Neural crest cell (in vitro differentiated cells): ENCODE measurements at places on chromosomes 7 and 10. TPM values are rescaled to one million over a fixed set of nuclear protein-coding genes. Genes with fewer than 3 reads are reported as not detected.

SYNPO2L gene
- 0.12 and 0.20 TPM in 2 replicates for total RNA-seq

- H3K27ac ChIP-seq = no peak overlapping the region
- peaks cover 22% of the 10 kb centered on the region for H3K4me1 ChIP-seq
- H3K36me3 ChIP-seq = no peaks in the 10 kb centered on the region
- DNase-seq = no peak
- peak overlapping the region; percentile 81 for H3K4me3 ChIP-seq
Measured at GRCh38 chr7:140229101-140229525, 52.3 kb upstream of the KDM7A start.

- no peak for DNase-seq
- peaks cover 35% of the 10 kb centered on the region for H3K4me1 ChIP-seq
- H3K27ac ChIP-seq = no peak overlapping the region
- H3K27me3 ChIP-seq = peaks cover 9% of the 10 kb centered on the region
- no peaks in the 10 kb centered on the region for H3K36me3 ChIP-seq
Measured at GRCh38 chr10:127999297-128000129, 92.6 kb downstream of the PTPRE start.

DNA sequence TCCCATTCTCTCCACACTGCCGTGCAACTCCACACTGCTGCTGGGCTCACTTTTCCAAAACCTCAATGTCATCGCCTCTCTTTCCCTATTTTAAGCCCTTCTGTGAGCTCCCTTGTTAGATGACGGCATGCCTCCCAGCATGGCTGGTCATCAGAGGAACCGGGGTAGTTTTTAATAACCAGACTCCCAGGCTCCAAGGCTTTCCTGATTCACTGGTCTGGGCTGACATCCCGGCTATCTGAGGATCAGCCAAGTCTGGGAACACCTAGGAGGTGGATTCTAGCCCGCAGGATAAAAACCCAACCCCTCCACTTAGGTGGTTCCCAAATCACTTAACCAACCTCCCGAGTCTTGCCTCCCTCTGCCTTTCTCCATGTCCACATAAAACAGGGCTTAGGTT, 295.4 kb upstream of the FZD8 start:
- peaks cover 6% of the 10 kb centered on the region for H3K27me3 ChIP-seq
- no peaks in the 10 kb centered on the region for H3K36me3 ChIP-seq
- H3K4me3 ChIP-seq = no peak overlapping the region
- H3K27ac ChIP-seq = no peak overlapping the region
- no peaks in the 10 kb centered on the region for H3K4me1 ChIP-seq

DNA sequence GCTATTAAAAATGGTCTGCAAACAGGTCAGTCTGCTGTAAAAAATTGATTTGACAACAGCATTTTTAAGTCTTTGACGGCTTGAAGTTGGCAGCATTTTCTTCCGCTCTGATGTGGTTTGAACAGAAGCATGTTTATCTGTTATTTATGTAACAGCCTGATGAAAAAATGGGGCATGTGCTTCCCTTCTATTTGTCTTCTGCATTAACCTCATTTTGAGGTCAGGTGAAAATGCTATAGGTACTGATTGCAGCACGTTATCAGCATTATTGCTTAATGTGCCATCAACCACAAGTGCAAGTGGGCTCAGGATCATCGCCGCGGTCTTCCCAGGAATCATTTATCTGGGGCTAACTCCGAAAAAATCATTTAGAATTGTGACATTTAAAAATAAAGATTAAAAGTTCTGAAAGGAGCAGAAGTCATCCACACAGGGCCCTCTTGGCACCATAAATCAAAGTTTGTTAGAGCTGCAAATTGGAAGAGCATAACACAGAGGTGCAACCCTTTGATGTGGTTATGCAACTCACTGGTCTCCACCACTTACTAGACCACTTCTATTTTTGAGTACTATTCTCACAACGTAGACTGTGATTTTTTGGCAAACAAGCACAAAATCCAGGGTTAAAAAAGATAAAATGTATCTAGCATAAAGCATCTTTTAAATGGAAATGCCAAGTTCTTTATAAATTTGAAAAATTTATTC, 307.7 kb downstream of the MDFIC start:
- H3K36me3 ChIP-seq = no peaks in the 10 kb centered on the region
- no peak for DNase-seq
- no peak overlapping the region for H3K4me3 ChIP-seq
- H3K27ac ChIP-seq = no peak overlapping the region
- H3K27me3 ChIP-seq = no peaks in the 10 kb centered on the region

ZC3HAV1L gene
- 0.16 and 0.44 TPM in 2 replicates for total RNA-seq

DMBT1 gene
- total RNA-seq = not detected in 2 replicates

DNA sequence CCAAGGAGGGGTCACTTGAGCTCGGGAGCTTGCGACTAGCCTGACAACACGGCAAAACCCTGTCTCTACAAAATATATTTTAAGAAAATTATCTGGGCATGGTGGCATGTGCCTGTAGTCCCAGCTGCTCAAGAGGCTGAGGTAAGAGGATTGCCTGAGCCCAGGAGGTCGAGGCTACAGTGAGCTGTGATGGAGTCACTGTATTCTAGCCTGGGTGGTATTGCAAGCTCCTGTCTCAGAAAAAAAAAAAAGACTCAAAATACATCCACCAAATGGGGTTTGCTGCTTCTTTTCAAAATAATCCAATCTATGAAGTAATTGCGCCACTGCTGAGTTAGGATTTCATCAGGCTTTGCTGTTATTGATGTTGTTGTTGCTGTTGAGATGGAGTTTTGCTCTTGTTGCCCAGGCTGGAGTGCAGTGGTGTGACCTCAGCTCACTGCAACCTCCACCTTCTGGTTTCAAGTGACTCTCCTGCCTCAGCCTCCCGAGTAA, 11.1 kb upstream of the VIM start:
- no peak overlapping the region for H3K4me3 ChIP-seq
- peaks cover 31% of the 10 kb centered on the region for H3K4me1 ChIP-seq
- no peaks in the 10 kb centered on the region for H3K27me3 ChIP-seq
- DNase-seq = no peak
- no peaks in the 10 kb centered on the region for H3K36me3 ChIP-seq

GRCh38 chr7:85806321-85806720, 619.5 kb upstream of the SEMA3D start:
- no peak for DNase-seq
- no peaks in the 10 kb centered on the region for H3K4me1 ChIP-seq
- no peak overlapping the region for H3K27ac ChIP-seq
- H3K4me3 ChIP-seq = no peak overlapping the region
- H3K36me3 ChIP-seq = no peaks in the 10 kb centered on the region
- no peaks in the 10 kb centered on the region for H3K27me3 ChIP-seq

- no peaks in the 10 kb centered on the region for H3K27me3 ChIP-seq
- H3K36me3 ChIP-seq = no peaks in the 10 kb centered on the region
- peaks cover 42% of the 10 kb centered on the region for H3K4me1 ChIP-seq
- peak within 1 kb of the TSS; percentile 97 for H3K27ac ChIP-seq
- peak within 1 kb of the TSS; percentile 96 for H3K4me3 ChIP-seq
- DNase-seq = peak; percentile 96
Measured at GRCh38 chr7:30028216-30028748, at the start of gene PLEKHA8. TSS of gene PLEKHA8 (plus strand) at chr7:30028412. CDS start at chr7:30028763, 351 bp downstream.

DNA sequence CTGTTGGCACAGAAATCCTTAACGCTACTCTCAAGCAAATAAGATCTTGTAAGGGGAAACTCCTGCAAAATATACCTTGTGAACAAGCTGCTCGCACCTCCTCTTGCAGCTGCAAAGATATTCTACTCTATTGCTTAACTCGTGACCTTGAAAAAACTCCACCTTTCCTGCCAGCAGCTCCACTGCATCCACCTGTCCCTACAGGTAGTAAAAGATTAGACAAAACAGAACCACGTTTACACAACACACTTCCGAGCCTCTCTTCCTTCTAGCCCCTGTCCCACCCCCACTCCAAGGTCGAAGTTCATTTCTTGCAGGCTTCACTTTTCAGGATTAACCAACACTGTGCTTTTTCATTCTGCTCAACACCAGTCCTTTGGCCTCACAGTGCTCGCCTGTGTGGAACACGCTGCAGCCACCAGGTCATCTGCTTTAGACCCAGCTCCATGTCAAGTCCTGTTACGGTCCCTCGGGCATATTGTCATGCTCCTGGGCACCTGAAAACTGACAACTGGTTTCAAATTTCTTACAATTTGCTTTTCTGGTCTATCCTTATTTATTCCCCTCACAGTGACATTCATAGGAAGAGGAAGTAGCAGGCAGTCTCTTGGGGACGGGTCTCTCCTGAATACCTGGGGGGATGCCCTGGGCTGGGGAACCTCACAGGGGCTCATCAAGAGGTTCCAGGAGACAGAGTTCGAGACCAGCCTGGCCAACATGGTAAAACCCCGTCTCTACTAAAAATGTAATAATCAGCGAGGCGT, 165.8 kb upstream of the KLF14 start:
- no peaks in the 10 kb centered on the region for H3K36me3 ChIP-seq
- peaks cover 49% of the 10 kb centered on the region for H3K4me1 ChIP-seq
- DNase-seq = no peak
- H3K27me3 ChIP-seq = peaks cover 6% of the 10 kb centered on the region

DNA sequence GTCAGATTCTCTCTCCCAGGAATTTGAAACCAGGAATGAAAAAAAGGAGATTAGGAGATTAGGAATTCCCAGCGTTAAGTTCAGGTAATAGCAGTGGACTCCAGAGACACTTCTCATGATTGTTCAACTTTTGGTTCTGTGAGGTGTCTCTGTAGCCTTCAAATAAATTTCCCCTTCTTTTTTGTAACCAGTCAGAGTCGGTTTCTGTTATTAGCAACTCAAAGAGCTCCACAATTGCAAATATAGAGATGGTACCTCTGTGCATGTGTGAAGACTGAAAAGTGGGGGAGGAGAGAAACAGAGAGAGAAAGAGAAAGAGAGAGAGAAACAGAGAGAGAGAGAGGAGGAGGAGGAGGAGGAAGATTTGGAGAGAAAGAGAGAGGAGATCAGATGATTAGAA, 112.8 kb upstream of the STEAP1B start:
- H3K4me3 ChIP-seq = no peak overlapping the region
- peaks cover 4% of the 10 kb centered on the region for H3K27me3 ChIP-seq
- peaks cover 6% of the 10 kb centered on the region for H3K36me3 ChIP-seq
- no peak overlapping the region for H3K27ac ChIP-seq
- H3K4me1 ChIP-seq = no peaks in the 10 kb centered on the region

ACSL5 gene
- not detected in 2 replicates for total RNA-seq

DNA sequence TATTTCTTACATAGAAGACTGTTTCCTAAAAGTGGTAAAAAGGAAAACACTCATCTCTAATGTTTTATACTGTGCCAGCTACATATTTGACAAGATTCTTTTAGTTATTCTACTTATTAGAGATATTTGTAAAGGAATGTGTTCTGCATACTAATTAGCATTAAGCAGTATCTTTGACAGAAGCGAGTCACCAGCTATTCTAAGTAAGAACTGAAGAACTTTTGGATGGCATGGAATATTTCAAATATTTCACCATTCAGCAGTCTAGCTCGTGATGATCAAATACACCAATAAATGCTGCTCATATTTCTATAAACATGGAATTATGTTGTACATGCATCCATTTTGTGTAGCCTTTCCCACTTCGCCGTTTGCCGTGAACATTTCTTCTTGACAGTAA, 241.6 kb upstream of the TCF7L2 start:
- no peak overlapping the region for H3K4me3 ChIP-seq
- H3K27me3 ChIP-seq = no peaks in the 10 kb centered on the region
- H3K4me1 ChIP-seq = peaks cover 21% of the 10 kb centered on the region
- H3K27ac ChIP-seq = no peak overlapping the region
- DNase-seq = no peak
- H3K36me3 ChIP-seq = peaks cover 2% of the 10 kb centered on the region

DNA sequence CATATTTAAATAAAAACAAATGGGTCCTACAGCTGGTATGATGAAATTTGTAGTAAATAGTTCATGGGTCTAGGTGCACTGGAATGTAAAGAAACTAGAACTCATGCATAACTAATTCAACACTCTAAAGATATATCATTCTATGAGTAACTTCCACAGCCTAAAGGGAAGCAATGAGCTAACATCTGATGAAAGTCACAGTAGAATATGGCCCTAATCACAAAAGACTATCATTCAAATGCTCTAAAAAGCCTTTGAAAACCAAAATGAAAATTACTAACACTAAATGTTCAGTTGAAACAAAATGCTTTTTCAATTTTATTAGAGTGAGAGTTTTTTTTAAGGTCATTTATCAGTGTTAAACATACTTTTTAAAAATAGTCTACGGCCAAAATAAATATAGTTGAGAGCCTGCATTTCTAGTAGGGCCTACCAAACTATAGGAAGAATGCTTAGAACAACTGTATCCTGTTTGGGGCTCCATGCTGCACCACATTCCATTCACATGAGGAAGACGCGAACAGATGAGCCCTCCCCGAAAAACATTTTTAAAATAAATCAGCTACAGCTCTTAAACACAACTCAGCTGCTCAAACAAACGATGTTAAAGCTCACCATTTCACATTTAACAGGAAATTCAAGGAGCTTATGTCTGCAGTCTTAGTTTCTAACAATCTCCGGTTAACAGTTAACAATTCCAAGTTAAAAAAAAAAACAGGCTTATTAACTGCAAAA, 134.5 kb downstream of the NRBF2 start:
- H3K27ac ChIP-seq = peak overlapping the region; percentile 98
- no peaks in the 10 kb centered on the region for H3K36me3 ChIP-seq
- no peaks in the 10 kb centered on the region for H3K27me3 ChIP-seq
- peaks cover 36% of the 10 kb centered on the region for H3K4me1 ChIP-seq
- peak overlapping the region; percentile 87 for H3K4me3 ChIP-seq
- no peak for DNase-seq

DNA sequence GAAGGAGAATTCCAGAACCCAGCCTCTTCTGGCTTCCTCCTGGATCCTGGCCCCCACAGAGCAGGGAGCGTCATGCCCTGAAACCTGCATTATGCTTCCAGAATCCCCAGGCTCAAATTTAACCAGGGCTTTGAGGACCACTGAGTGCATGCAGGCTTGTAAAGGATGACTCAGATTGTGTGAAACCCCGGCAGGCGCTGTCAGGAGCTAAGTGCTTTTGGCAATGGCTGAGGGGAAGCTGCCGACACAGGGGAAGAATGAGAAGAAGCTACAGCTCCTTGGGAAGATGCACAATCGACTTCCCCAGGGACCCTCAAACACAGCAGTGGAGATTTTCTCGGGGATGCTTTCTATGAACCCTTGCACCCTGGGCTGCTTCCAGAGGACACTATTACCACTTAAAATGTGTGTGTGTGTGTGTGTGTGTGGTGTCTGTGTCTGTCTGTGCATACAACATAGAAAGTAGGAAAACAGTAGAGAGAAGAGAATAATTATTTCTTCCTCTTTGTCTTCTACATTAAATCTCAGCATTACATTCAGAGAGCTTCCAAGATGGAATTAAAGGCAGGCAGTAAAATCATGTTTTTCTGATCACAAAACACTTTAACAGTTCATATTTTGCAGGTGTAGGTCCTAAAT, 183.5 kb upstream of the INHBA start:
- no peak overlapping the region for H3K4me3 ChIP-seq
- peaks cover 4% of the 10 kb centered on the region for H3K27me3 ChIP-seq
- no peak for DNase-seq
- no peaks in the 10 kb centered on the region for H3K36me3 ChIP-seq

PDZD7 gene
- total RNA-seq = 0.50 and 0.68 TPM in 2 replicates

- H3K4me1 ChIP-seq = peaks cover 7% of the 10 kb centered on the region
- no peak for DNase-seq
- no peaks in the 10 kb centered on the region for H3K27me3 ChIP-seq
- no peaks in the 10 kb centered on the region for H3K36me3 ChIP-seq
- H3K4me3 ChIP-seq = no peak overlapping the region
- peak overlapping the region; percentile 79 for H3K27ac ChIP-seq
Measured at GRCh38 chr7:121739465-121739864, 133.5 kb upstream of the PTPRZ1 start.

NAT16 gene
- 0.70 and 1.7 TPM in 2 replicates for total RNA-seq

NUB1 gene
- total RNA-seq = 32.6 and 33.2 TPM in 2 replicates

NPY gene
- total RNA-seq = not detected in 2 replicates

GRCh38 chr7:30771880-30772425, 736 bp downstream of the MINDY4 start:
- DNase-seq = no peak
- peaks cover 16% of the 10 kb centered on the region for H3K4me1 ChIP-seq
- peaks cover 3% of the 10 kb centered on the region for H3K27me3 ChIP-seq
- no peaks in the 10 kb centered on the region for H3K36me3 ChIP-seq
- peak overlapping the region; percentile 79 for H3K27ac ChIP-seq
- H3K4me3 ChIP-seq = no peak overlapping the region
